ENCODE measurements at places on chromosomes 13 and 19.
A peak's percentile ranks its signal among the peaks of the same experiment; 100 is the strongest.

- DNase-seq, result no peak
Observed at GRCh38 chr19:17104679-17105078, 29.1 kb downstream of the MYO9B start.

- no peak for DNase-seq
Observed at GRCh38 chr13:80664950-80665349, 324.0 kb upstream of the SPRY2 start.

DNA sequence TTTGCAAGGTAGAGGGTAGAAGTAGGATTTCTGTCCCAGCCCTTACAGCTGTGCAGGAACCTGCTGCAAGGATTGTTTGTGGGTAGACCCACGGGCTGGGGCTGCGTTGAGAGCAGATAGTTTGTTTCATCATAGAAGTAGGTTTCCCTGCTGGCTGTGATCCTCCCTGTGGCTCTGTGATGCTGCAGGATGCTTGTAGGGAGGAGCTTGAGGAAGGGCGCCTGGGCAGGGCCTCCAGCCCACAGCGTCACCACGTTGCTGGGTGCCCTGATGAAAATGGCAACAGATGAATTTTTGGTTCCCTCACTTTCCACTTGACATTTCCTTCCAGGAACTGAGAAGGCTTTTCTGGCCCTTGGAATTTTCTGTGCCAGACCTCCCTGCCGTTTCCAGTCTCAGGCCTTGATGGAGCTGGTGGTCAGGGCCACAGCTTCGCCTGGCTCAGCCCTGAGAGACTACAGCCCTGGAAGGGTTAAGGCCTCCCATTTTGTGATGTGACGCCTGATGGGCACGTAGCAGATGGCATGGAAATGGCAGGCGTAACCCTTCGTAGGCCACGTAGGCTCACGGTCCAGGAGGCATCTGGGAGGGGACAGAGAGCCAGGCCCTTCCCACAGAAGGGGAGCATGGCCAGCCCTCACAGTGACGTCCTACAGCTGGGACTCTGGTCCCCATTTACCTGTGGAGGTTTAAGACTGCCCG lies 42.2 kb downstream of the GATAD2A start:
- DNase-seq, result peak; percentile 20

DNA sequence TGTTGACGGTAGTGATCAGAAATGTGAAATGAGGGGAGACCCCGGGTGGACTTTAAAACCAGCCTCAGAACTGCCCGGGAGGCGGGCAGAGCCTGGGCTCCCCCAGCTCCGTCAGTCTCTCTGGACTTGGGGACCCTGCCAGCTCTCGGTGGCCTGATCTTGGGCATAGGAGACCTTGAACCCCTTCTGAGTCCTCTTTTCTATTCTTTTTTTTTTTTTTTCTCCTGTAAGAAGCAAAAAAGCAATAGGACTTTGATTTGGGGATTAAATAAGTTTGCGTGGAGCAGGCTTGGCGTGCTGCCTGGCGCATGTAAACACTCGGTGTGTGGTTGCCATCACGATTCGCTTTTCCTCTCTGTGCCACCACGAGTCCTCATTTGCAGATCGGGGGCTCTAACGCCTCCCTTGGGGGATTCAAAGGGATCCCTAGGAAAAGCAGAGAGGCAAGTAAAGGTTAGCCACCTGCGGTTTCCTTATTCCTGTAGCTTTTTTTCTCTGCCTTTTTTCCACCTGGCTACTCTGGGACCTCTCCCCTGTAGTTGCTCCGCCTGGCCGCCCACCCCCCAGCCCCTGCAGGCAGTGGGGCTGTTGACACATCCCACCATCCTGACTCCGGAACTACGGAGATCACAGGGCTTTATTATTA lies 1.3 kb downstream of the SAFB start:
- no peak for DNase-seq

- DNase-seq, result no peak
Observed at GRCh38 chr13:28347456-28348371, 147.2 kb downstream of the FLT1 start.

DNA sequence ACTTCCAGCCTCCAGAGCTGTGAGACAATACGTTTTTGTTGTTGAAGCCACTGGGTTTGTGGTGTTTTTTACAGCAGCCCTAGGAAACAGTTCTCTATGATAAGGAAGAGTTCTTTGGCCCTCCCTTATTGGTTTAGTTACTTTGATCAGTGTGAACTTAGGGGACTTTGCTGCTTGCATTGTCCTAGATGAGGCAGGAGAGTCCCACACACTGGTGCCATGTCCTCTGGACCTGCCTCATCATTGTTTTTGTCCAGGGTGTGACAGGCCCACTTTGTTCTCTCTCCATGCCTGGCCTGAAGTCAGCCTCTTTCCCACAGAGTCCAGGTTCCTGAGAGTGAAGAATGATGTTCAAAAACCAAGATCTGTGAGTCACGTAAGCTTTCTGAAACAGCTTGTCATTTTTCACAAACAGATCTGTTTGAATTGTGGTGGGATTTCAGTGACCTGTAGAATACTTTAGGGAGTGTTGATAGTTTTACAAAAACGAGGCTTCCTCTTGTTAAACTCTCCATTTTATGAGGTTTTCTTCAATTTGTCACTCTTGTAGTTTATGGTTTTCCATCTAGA lies 63.8 kb downstream of the ING1 start:
- DNase-seq, result no peak

GRCh38 chr19:30083701-30084156 lies 141.7 kb downstream of the URI1 start:
- DNase-seq, result no peak

DNA sequence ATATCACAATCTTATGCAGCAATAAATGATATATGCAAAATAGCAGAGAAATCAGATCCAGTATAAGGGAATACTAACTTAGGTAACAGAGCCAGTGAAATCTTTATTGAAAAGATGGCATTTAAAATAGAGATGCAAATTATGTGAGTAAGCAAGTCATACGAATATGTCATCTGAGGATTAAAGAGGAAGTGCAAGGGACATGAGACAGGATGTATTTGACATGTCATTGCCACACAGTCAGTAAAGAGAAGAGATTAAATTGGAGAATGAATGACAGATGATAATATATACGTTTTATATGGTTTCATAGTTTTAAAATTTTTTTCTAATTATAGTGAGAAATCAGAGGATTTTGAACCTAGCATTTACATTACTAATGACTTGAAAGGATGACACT lies 426.4 kb downstream of the SLITRK5 start:
- no peak for DNase-seq

DNA sequence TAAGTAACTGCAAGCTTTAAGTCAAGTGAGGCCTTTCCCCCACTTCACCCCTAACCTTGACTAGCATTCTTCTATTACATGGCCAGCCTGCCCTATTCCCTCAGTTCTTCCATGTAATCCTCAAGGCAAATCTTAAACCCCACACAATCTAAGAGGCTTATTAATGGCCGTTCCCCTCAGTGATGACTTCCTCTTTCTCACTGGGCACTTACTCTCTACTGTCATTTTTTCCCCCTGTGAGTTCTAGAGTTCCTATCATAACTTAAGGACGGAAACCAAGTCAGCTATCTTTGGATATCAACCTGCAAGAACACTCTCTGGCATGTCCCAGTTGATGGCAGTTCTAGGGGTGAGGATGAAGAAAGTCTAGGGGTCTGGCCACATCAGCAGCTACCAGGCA lies 131.2 kb downstream of the DCLK1 start:
- DNase-seq, result no peak

DNA sequence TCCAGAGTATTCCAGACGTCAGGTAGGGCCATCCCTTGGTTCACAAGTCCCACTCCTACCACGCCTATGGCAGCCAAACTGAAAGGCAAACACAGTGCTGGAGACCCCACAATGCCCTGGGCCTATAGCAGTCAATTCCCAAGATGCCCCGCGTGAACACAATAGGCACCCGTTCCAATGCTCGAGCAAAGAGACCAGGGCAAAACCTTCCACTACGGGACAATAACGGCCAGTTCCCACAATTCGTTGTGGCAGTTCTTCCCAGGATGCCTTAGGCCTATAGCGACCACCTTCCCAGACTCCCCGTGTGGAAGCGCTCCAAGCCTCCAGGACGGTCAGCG lies 538 bp downstream of the ZNF428 start:
- no peak for DNase-seq

DNA sequence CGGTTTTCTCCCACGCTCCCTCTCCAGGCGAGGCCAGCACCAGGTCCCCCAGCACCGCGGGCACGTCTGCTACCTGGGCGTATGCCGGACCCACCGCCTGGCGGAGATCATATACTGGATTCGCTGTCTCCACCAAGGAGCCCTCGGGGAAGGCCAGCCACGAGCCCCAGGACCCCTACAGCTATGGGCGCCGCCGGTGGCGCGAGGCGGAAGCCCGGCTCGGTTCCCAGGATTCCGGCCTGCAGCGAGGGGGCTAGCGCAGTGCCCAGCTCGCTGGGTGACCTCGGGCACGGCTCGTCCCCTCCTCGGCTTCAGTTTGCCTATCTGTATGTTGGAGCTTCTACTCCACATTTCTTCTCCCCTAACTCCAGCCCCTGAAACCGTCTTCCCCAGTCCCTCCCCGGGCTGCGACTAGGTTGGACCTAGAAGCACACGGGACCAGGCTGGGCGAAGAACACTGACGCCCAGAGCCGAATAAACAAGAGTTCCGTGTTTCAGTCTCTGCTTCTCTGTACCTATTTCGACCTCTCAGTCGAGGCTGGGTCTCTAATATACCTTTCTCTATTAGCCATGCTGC lies 749 bp upstream of the CPT1C start:
- no peak for DNase-seq

DNA sequence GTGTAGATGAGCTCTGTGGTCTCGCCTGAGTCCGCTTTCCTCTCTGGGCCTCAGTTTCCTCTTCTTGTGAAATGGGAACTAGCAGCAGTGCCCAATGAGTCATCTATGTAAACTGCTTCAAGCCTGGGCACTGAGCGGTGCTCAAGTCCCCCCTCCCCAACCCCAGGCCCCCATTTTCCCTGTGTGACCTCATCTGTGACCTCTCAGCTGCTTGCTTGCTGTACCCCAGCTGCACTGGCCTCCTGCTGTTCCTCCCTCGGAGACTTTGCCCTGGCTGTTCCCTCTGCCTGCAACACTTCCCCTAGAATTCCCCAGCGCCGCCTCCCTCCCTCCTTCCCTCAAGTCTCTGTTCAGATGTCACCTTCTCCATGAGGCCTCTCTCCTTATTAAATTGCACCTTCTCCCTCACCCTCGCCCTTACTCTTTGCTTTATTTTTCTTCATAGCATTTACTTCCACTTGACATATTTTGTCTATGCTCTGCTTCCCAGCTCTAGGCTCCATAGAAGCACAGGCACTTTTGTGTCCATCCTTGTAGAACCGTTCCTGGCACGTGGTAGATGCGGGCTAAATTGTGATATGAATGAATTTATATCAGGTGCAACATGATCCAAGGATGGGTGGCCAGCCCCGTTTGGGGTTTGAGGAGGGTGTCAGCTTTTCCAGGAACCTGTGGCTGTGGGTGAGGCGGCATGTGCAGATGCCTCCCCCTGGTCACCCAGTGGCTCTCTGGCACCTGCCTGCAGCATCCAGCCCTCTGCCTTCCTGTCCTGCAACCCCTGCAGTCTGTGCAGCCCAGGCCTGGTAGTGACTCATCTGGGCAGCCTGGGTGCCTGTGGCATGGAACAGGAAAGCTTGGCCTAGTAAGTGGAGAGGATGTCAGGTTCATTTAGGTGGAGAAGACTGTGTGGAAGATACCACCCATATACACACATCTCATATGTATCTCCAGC lies 26.3 kb downstream of the SIPA1L3 start:
- DNase-seq, result no peak

GRCh38 chr19:56263319-56263718 lies 9.2 kb upstream of the EDDM13 start:
- DNase-seq, result no peak

DNA sequence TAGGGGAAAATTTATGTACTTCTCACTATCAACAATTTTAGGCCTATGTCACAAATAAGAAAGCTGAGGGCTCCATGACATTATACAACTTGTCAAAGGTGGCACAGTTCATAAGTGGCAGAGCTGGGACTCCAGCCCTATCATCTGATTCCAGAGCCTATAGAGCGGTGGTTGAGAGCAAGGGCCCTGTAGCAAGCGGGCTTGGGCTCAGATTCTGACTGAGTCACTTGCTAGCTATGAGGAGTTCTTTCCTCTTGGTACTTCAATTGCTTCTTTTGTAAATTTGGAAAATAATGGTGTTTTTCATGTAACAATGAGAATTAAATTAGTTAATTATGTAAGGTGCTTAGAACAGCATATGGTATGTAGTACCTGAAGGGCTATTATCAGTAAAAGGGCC lies 28.7 kb upstream of the FAM216B start:
- no peak for DNase-seq

GRCh38 chr13:112875627-112876026 lies 93.4 kb upstream of the MCF2L start:
- no peak for DNase-seq

DNA sequence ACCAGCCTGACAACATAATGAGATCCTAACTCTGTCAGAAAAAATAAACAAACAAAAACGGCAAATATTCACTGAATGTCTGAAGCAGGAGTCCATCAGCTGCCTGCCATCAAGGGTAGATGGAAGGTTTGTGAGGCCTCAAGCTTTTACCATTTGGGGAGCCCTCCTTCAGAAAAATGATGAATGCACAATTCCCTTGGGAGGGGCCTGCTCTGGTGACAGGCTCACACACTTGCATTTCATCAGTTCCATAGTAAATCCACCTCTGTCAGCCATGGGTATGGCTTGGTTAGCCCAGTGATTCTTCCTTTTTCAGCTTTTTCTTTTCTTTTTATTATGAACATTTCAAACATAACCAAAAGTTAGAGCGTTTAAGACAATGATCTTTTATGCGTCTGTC lies 26.3 kb upstream of the KATNAL1 start:
- DNase-seq, result no peak

DNA sequence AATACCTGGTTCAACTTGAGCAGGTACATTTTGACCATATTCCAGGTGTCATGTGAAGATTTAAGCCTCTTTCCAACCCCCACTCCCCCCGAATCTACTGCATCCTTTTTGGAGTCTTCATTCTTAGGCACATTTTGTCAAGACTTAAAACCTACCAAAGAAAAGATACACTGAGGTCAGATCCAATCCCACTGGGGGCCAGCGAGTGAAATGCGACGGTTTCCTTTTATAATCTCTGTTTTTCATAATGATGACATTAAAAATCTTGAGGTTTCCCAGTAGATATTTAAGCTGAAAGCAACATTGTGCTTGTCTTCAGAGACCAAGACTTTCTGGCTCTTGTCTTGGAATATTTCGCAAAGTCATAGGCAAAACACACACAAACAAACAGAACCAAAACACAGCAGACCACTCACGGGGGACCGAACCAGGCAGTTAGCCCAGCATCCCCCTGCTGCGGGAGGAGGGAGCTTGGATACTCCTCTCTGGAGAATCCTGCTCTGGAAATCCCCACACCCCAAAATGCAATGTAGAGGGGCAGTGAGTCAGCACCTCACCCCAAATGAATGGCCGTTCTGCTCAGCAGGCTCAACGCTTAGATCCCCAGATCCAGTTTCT lies 506 bp upstream of the GAS6 start:
- DNase-seq, result no peak
